ENCODE measurements at places on chromosomes 11 and 22.

DNA sequence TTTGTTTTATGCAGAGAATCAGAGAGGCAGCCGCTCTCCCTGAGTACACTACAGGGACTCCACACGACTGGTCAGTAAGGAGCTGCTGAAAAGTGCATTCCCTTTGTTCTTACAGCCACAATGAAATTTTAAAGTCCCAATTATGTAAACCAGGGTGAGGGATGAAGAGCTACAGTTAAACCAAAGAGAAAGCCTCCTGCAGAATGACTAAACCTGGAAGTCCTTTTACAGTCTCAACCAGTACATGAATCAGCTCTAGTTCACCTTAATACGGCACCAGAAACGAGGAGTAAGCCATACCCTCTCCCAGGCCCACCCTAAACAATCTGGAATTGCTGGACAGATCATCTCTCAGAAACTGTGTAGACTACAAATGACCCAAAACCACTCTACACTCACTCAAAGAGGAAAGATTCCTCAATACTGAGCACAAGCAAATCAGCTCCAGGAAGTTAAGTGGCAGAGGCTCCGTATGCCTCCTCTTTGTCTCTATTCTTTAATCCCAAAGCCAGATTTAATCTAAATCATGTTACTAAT lies 113.1 kb downstream of the RBFOX2 start:
- no peak for DNase-seq
- H3K4me1 ChIP-seq: peaks cover 62% of the 10 kb centered on the region
- H3K4me3 ChIP-seq: peak overlapping the region; percentile 85
- peak overlapping the region; percentile 90 for H3K27ac ChIP-seq
- H3K27me3 ChIP-seq: no peaks in the 10 kb centered on the region
- no peaks in the 10 kb centered on the region for H3K36me3 ChIP-seq

- no peak overlapping the region for H3K4me3 ChIP-seq
- no peak overlapping the region for H3K27ac ChIP-seq
- H3K4me1 ChIP-seq: no peaks in the 10 kb centered on the region
- H3K27me3 ChIP-seq: peaks cover 4% of the 10 kb centered on the region
- H3K36me3 ChIP-seq: no peaks in the 10 kb centered on the region
Observed at GRCh38 chr11:66363805-66364535, 7.6 kb downstream of the SLC29A2 start.

DNA sequence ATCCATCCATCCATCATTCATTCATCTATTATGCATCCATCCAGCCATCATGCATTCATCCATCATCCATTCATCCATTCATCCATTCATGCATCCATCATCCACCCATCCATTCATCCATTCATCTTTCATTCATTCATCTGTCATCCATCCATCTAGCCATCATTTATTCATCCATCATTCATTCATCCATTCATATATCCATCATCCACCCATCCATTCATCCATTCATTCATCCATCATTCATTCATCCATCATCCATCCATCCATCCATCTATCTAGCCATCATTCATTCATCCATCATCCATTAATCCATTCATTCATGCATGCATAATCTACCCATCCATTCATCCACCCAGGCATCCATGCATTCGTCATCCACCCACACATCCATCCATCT lies 1450.3 kb downstream of the TBC1D22A start:
- peaks cover 2% of the 10 kb centered on the region for H3K4me1 ChIP-seq
- no peak overlapping the region for H3K27ac ChIP-seq
- H3K27me3 ChIP-seq: peaks cover 2% of the 10 kb centered on the region
- H3K36me3 ChIP-seq: peaks cover 5% of the 10 kb centered on the region

DNA sequence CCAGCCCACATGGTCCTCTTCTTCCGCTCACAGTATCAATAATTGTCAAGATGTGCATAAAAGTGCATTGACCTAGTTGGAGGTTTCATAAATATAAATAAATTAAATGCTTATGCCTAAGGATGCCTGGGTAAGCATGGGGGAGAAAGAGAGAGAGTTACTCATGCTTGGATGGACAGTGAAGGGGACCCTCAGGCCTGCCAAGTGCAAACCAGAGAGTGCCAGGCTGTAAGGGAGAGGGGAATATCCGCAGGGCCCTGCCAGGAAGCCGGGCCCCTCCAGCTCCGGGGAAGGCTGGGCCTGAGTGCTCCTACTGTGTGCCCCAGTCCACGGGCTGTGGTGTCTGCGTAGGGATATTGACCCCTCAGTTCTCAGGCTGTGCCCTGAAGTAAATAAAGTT lies 214.6 kb downstream of the DSCAML1 start:
- H3K27ac ChIP-seq: no peak overlapping the region
- no peak for DNase-seq
- H3K36me3 ChIP-seq: no peaks in the 10 kb centered on the region
- H3K4me1 ChIP-seq: peaks cover 15% of the 10 kb centered on the region
- peaks cover 6% of the 10 kb centered on the region for H3K27me3 ChIP-seq

DNA sequence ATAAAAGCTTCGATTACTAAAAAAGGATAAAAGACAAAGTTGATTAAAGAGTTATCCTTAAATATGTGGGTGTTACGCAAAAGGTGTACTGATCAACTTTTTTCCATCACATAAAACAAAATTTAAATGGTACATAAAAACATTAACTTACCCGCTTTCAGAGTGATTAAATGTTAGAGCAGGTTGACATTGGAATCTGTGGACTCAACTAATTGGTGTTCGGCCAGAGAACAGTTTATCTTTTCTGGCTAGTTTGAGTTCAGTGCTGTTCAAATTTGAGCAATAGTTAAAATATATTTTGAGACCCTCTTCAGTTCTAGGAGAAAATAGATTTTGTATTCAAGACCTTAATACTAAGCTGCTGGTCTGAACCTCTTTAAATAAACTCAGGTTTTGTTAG lies 56.1 kb downstream of the ATM start:
- no peak for DNase-seq
- peak overlapping the region; percentile 96 for H3K27ac ChIP-seq
- H3K4me3 ChIP-seq: peak overlapping the region; percentile 70
